ENCODE measurements at places on chromosomes 2 and 18. TPM values are rescaled to one million over a fixed set of nuclear protein-coding genes. Genes with fewer than 3 reads are reported as not detected.

Gene TMX3
- 16.4 TPM for total RNA-seq

Gene AOX1
- 94.6 TPM for total RNA-seq

Gene CYP26B1
- total RNA-seq, result 0.16 TPM

Gene CTAGE1
- total RNA-seq, result not detected

Gene PPIL3
- 15.1 TPM for total RNA-seq

Gene AQP4
- total RNA-seq, result 0.35 TPM

Gene MYCN
- 0.16 TPM for total RNA-seq

Gene ZDBF2
- total RNA-seq, result 9.0 TPM

DNA sequence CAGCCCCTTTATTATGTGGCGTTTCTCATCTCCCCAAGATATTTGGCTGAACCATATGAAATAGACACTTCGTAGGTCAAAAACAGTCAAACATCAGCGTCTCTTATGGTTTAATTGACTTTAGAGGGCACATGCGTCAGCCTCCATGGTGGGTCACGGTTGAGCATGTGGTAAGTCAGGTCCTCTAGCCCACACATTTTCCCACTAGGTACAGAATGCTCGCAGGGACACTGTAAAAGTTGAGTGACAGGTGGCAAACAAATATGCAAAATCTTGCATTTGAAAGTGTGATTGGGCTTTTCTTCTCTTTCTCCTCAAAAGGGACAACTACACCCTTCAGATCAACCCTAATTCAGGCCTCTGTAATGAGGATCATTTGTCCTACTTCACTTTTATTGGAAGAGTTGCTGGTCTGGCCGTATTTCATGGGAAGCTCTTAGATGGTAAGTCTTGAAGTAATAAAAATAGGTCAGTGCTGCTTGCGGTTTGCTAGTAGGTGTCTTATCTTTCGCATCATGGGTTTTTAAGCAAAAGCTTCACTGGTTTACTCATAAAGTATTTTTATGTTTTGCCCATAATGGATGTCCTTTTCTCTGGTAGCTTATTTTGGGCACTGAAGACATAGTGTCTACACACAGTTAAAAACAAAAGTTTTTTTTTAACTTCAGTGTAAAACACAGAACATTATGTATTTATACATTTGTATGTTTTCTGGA is 261.3 kb downstream of the ALPK2 start:
- no peaks in the 10 kb centered on the region for H3K27me3 ChIP-seq
- no peak overlapping the region for H3K27ac ChIP-seq
- no peaks in the 10 kb centered on the region for H3K4me1 ChIP-seq
- peaks cover 24% of the 10 kb centered on the region for H3K36me3 ChIP-seq

DNA sequence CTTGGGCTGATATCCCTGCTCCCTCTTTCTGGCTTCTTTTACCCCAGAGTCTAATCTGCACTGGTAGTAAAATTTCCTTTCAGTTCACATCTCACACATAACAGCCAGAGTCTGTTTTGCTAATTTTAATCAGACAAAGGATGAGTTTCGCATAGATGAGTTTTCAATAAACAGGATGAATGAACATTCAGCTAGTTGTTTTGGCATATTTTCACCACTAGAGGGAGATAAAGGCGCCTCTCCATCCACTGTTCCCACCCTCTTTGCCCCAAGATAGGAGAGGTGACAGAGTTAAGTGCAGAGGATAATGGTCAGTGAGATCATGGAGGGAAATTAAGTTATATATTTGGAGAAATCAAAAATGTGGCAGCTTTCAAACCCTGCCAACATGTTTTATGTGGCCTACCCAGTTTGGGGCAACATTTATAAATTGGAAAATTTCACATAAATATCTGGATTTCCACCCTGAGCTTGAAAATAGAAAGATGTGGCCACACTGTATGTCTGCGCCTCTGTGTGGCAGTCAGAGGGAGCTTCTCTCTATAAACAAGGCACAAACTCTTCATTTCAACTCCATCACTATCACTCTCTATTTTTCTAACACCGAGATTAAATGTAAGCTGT is 48.5 kb upstream of the DTNA start:
- H3K27ac ChIP-seq, result no peak overlapping the region
- no peaks in the 10 kb centered on the region for H3K36me3 ChIP-seq
- no peak for DNase-seq
- H3K4me3 ChIP-seq, result no peak overlapping the region
- no peaks in the 10 kb centered on the region for H3K27me3 ChIP-seq
- H3K4me1 ChIP-seq, result peaks cover 13% of the 10 kb centered on the region

DNA sequence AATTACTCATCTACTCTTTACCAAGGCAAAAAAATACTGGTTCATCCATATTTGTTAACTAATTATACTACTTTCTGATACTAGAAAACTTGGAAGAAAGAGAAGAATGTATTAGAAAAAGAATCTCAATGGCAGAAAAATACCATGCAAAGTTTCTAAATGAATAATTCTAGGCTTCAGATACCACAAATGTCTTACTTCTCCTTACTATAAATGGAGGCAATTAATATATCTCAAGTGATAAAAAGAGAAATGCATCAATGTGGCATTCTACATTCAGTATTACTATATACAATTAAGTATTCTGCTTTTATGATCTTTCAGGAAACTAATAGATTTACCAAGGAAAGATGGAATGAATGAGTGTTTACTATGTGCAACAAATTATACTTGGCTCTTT is 85.5 kb downstream of the ITSN2 start:
- DNase-seq, result no peak
- no peak overlapping the region for H3K27ac ChIP-seq
- H3K4me1 ChIP-seq, result no peaks in the 10 kb centered on the region
- peaks cover 24% of the 10 kb centered on the region for H3K36me3 ChIP-seq
- H3K27me3 ChIP-seq, result no peaks in the 10 kb centered on the region
- H3K4me3 ChIP-seq, result no peak overlapping the region

GRCh38 chr2:191857259-191857805 is 10.4 kb upstream of the CAVIN2 start:
- no peak overlapping the region for H3K27ac ChIP-seq
- H3K4me1 ChIP-seq, result no peaks in the 10 kb centered on the region
- no peaks in the 10 kb centered on the region for H3K27me3 ChIP-seq
- no peak for DNase-seq
- no peaks in the 10 kb centered on the region for H3K36me3 ChIP-seq

DNA sequence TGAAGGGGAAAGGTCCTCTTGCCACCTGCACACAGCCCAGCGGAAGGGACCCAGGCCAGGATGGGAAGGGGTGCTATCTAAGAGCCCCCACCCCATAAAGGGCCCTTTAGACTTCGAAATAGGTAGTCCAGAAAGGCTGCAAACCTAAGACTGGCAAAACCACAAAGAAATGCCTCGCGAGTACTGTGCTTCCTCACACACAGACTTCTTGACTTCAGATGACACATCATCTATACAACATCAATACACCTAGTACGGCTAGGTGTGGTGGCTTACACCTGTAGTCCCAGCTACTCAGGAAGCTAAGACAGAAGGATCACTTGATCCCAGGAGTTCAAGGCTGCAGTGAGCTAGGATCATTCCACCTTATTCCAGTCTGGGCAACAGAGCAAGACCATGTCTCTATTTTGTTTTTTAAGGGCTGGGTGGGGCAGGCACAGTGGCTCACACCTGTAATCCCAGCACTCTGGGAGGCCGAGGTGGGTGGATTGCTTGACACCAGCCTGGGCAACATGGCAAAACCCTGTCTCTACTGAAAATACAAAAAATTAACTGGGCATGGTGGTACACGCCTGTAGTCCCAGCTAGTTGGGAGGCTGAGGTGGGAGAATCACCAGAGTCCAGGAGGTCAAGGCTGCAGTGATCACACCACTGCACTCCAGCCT is 125.8 kb downstream of the CABLES1 start:
- no peak for DNase-seq
- no peaks in the 10 kb centered on the region for H3K27me3 ChIP-seq
- no peak overlapping the region for H3K4me3 ChIP-seq
- H3K36me3 ChIP-seq, result no peaks in the 10 kb centered on the region
- H3K4me1 ChIP-seq, result peaks cover 12% of the 10 kb centered on the region
- no peak overlapping the region for H3K27ac ChIP-seq

- H3K27ac ChIP-seq, result no peak overlapping the region
- no peak overlapping the region for H3K4me3 ChIP-seq
- H3K36me3 ChIP-seq, result no peaks in the 10 kb centered on the region
- H3K4me1 ChIP-seq, result no peaks in the 10 kb centered on the region
- H3K27me3 ChIP-seq, result no peaks in the 10 kb centered on the region
These were observed 546.7 kb downstream of the EPHA4 start for GRCh38 chr2:221025398-221025797.

DNA sequence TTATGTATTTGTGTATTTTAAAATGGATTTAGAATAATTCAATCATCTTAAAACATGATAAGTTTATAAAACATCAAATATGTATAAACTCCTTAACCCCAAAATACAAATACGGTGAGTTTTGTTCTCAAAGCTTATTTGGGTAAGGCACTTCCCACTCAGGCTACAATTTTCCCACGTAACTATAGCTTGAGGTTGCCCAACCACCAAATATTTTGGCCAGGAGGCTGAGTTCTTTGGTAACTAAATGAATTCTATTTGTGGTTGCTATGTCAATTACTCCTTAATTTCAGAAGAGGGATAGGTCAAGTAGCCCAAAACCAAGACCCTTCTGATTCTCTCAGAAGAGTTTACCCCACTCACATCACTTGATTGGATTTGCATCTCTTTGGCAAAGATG is 70.4 kb downstream of the MYL12B start:
- no peaks in the 10 kb centered on the region for H3K36me3 ChIP-seq
- no peaks in the 10 kb centered on the region for H3K4me1 ChIP-seq
- no peaks in the 10 kb centered on the region for H3K27me3 ChIP-seq
- H3K4me3 ChIP-seq, result no peak overlapping the region
- DNase-seq, result no peak

DNA sequence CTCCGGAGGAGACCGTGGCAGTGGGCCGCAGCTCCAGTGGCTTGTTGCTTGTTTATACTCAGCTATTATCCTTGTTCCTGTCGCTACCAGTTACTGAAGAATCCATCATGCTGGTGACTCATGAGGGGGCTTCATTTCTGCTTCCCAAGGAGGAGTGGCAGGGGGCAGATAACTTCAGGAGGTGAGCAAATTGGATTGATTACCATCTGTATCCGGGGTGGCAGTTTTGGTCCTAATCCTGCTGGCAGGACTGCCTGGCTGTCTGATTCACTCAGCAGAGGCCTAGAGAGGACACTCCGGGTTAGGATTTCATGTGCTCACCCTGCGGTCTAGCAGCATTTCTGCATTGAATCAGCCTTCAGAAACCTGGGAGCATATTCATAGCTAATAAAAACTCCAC is 230.0 kb downstream of the ACTR3 start:
- no peak overlapping the region for H3K4me3 ChIP-seq
- no peak overlapping the region for H3K27ac ChIP-seq
- no peaks in the 10 kb centered on the region for H3K27me3 ChIP-seq
- H3K36me3 ChIP-seq, result no peaks in the 10 kb centered on the region
- DNase-seq, result no peak
- no peaks in the 10 kb centered on the region for H3K4me1 ChIP-seq

DNA sequence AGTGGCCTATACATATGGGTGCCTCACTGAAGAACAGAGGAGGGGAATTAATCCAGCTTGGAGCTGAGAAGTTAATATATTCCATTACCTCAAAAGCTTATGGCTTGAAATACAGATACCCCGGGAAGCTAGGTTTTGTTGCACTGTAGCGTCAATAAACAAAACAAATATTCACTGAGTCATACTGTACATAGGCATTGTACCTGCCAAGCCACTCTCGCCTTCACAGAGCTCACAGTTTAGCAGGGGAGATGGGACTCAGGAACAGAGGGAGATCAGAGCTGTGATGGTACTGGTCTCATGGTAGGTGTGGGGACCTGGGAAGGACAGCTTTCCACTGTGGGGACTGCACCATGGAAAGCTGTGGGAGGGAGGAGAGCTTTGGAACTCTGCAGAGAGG is 111.2 kb upstream of the ST6GAL2 start:
- H3K36me3 ChIP-seq, result no peaks in the 10 kb centered on the region
- no peaks in the 10 kb centered on the region for H3K27me3 ChIP-seq
- H3K4me3 ChIP-seq, result no peak overlapping the region
- H3K4me1 ChIP-seq, result no peaks in the 10 kb centered on the region
- H3K27ac ChIP-seq, result no peak overlapping the region

GRCh38 chr2:10150436-10150835 is 27.9 kb downstream of the RRM2 start:
- H3K4me3 ChIP-seq, result no peak overlapping the region
- DNase-seq, result no peak
- H3K4me1 ChIP-seq, result no peaks in the 10 kb centered on the region
- H3K27me3 ChIP-seq, result no peaks in the 10 kb centered on the region
- H3K36me3 ChIP-seq, result no peaks in the 10 kb centered on the region

- no peaks in the 10 kb centered on the region for H3K36me3 ChIP-seq
- no peak for DNase-seq
- H3K27ac ChIP-seq, result no peak overlapping the region
- H3K27me3 ChIP-seq, result no peaks in the 10 kb centered on the region
These were observed 131.4 kb downstream of the MSH2 start for GRCh38 chr2:47534179-47534919.

DNA sequence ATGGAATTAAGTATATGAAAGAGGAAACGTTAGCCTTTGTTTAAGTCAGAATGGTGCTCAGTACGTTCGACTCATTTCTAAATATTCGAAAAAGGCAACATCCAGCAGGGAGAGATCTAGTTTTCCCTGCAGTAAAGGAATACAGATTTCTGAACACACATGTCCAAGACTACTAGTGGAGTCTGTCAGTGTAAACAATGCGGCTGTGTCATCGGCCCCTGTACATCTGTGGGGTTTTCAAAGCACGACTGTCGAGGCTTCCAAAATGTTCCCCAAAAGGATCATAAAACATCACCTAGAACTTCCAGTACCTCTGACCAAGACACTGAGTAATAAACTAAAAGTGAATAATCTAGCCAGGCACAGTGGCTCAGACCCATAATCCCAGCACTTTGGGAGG is 112.8 kb downstream of the ZNF516 start:
- no peak overlapping the region for H3K4me3 ChIP-seq
- no peak for DNase-seq
- H3K36me3 ChIP-seq, result peaks cover 5% of the 10 kb centered on the region
- no peak overlapping the region for H3K27ac ChIP-seq
- no peaks in the 10 kb centered on the region for H3K4me1 ChIP-seq

DNA sequence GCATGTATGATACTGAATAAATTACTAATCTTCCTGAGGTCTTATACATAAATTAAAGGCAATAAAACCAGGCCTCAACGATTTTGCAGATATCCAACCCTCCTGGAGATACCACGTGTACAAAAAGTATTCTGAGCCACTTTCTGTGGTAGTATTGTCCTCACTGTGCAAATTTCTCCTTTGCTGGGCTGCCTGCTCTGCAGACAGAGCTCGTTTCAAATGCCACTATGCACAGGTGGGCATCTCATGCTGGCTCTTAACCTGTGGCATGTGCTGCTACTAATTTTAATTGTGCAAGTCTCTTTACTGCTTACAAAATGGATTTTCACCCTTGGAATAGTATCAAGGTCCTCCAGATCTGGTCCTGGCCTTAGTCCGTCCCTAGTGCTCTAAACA is 66.4 kb upstream of the SLC16A14 start:
- no peak for DNase-seq
- H3K4me1 ChIP-seq, result no peaks in the 10 kb centered on the region
- H3K4me3 ChIP-seq, result no peak overlapping the region
- H3K36me3 ChIP-seq, result no peaks in the 10 kb centered on the region

- no peaks in the 10 kb centered on the region for H3K36me3 ChIP-seq
- H3K27me3 ChIP-seq, result no peaks in the 10 kb centered on the region
- DNase-seq, result no peak
- no peak overlapping the region for H3K4me3 ChIP-seq
- H3K4me1 ChIP-seq, result no peaks in the 10 kb centered on the region
These were observed 254.2 kb downstream of the RIT2 start for GRCh38 chr18:42861271-42861670.

- H3K36me3 ChIP-seq, result no peaks in the 10 kb centered on the region
- H3K4me1 ChIP-seq, result no peaks in the 10 kb centered on the region
- no peak overlapping the region for H3K4me3 ChIP-seq
- DNase-seq, result no peak
- H3K27ac ChIP-seq, result no peak overlapping the region
- H3K27me3 ChIP-seq, result no peaks in the 10 kb centered on the region
These were observed 47.3 kb upstream of the MGAT5 start for GRCh38 chr2:134206573-134206972.

Data from pancreas (tissue), 10 donors.